ENCODE measurements at places on chromosomes 16 and 17.
A peak's percentile ranks its signal among the peaks of the same experiment; 100 is the strongest.

DNA sequence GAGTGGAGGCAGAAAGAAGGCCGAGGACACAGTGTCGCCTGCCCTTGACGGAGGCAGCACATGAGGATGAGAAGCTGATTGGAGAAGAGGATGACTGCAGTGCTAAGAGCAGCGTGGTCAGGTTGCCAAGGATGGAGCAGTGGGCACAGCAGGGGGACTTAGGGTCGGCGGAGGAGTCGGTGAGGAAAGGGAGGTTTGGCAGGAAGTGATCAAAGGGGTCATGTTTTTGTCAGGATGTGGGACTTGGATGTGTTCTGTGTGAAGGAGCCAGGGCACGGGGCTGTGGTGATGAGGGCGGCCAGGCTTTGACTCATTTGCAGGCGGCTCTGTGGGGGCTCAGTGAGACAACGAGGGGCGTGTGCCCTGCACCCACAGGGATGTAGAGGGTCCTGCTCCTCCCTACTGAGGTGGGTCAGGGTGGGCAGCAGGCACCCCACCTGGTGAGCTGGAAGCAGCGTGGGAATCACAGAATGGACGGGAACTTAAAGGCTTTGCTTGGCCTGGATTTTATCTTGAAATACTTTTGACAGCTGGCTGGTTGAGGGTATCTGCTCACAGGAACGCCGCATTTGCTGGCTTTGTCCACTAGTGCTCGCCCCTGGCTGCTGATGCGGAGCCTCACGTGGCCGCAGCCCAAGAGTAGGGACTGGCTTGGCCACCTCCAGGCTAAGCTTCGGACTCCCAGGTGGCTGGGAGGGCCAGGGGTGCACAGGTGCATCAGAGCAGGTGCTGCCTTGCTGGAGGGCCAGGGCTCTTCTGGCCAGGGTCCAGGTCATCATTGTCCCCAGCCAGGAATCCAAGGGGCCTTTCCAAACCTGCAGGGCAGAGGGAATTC is 6.0 kb downstream of the MPG start:
- peak; percentile 60 for DNase-seq

- no peak for DNase-seq
These were observed 32.2 kb downstream of the HSD17B2 start for GRCh38 chr16:82067042-82067803.

DNA sequence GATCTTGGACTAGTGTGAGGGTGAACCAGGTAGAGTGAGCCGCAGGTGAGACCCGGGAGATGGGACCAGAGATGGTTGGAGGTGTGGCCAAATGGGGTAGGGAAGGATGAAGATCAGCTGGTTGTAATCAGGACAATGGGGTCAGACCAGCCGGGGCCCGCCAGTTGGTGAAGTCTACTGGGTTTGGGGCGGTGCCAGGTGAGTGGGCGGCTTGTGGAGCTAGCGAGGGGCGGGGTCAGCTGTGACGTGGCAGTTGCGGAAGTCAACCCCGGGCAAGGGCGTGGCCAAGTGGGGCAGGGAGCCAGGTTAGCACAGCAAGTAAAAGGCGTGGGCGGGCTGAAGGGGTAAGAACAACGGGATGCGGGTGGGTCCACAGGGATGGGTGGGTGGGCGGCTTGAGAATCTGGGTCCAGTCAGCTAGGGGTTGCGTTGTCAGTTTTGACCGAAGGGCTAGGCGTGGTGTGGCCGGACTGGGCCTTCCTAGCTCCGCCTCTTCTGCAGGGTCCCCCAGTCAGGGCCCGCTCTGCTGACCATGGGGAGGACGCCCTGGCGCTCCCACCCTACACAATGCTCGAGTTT is 25.5 kb upstream of the ALKBH5 start:
- peak; percentile 88 for DNase-seq

DNA sequence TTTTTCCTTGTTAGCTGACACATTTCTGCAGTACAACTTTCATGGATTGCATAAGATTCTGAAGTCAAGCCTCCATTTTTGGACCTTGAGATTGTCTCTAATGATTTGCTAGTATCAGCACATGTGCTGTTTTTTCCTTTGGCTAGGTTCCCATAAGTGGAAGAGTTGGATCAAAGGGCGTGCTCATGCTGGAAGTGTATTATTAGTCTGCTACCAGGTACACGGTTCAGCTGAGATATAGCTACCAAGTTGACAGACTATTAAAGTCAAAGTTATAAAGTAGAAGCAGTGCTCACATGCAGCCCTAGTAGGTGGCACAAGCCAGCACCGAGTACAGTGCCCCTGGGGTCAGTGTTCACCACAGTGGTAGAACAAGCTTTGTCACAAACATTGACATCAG is 3.2 kb downstream of the FAHD1 start:
- DNase-seq, result no peak

DNA sequence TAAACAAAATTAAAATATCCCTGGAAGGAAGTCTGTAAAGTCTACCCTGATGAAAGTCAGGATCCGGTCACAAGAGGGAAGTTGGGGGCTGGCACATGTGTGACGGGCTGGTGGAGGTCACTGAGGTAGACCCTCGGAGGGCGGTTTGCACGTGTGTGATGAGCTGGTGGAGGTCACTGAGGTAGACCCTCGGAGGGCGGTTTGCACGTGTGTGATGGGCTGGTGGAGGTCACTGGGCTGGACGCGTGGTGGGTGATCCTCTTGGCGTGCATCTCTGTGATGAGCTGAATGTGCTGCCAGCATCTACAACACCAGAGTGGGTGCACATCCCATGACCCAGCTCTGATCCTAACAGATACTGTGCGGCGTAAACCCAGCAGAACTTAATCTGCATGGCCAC is 43.7 kb upstream of the METRNL start:
- no peak for DNase-seq

DNA sequence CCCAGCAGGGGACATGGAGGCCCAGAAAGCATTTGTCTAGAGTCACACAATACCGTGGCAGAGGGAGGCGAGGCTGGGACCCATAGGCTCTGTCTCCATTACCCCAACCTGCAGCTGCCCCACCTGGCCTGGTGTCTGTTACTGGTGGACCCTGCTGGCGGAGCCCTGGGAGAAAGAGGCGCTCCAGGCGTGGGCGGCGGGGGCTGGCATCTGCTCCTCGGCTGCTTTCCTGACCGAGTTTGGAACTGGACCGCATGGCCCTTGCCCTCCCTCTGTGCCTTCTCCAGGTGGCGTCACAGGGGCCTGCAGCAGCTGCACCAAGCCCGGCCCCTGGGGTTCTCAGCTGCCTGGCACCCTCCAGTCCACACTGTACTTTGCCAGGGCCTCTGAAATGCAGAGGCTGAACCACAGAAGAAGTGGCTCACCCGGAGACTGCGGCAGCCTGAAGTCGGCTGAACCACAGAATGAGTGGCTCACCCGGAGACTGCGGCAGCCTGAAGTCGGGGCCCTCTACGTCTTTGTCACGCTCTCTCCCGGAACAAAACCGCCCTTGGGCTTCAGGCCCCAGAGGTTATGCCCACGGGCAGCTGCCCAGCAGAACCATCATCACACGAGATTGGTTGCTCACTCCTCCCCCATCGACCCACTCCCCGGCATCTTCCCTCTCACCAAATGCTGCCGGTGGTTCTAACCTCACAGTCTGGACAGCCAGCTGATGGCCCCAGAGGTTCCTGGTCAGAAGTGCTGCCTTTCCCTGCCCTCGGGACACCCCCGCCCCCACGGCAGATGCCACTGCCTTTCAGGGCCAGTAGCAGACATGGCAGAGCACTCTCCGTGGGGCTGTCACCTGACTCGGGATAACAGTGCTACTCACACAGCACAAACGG is 20.2 kb downstream of the CBFA2T3 start:
- no peak for DNase-seq

- DNase-seq, result peak; percentile 67
These were observed 6.3 kb downstream of the VWA3A start for GRCh38 chr16:22098405-22099255.

DNA sequence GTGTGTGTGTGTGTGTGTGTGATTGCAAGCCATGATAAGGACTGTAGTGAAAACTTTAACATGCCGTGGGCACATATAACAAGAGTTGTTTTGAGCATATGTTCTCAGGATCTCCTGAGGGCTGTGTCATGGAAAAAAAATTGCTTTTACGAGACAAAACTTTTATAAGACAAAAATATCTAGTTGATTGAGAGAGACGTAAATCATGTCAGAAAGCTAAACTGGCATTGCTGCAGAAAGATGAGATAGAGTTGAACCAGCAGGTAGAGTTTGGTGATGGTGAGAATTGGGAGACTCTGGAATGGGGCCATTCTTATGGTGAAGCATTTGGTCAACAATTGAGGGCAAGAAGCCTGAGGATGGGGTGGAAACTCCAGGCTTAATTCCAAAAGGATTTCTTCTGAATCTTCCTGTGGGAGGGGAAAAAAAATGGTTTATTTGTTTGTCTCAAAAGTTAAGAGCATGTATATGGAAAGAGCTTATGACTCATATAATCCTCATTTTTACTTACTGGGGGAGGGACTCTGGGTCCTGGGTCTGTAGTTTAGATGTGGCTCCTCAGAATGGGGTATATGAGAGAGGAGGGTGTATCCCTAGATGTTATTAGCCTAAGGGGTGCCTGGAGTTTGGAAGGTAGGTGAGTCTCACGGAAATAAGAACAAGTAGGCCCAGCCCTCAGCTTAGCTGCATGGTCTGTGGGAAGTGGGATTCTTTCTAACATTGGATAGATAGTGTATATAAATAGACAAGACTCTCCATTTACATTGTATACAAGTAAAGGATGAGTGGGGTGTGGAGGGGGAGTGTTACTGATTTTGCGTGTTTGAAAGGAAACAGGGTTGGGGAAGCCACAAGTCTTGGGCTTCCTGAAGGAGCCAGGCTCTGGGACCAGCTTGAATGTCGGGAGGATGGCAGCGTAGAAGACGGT is 7.1 kb downstream of the MINK1 start:
- no peak for DNase-seq

GRCh38 chr16:72783716-72784318 is 264.1 kb downstream of the ZFHX3 start:
- DNase-seq, result no peak

DNA sequence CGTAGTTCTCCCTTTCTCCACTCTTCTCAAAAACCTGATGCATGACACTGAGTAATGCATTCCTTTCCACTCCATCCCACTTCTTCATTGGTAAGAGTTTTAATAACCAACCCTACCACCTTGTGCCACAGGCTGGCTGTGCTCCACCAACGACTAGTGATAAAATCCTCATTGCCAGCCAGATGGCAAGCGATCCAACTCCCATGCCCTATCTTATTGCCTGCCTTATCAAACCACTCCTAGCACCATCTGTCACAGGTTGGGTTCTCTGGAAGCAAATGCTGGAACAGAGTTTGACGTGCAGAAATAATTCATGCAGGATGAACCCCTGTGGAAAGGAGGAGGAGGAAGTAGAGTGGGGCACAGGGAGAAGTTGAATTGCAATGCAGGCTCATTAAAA is 99.5 kb downstream of the CHD9NB start:
- no peak for DNase-seq

DNA sequence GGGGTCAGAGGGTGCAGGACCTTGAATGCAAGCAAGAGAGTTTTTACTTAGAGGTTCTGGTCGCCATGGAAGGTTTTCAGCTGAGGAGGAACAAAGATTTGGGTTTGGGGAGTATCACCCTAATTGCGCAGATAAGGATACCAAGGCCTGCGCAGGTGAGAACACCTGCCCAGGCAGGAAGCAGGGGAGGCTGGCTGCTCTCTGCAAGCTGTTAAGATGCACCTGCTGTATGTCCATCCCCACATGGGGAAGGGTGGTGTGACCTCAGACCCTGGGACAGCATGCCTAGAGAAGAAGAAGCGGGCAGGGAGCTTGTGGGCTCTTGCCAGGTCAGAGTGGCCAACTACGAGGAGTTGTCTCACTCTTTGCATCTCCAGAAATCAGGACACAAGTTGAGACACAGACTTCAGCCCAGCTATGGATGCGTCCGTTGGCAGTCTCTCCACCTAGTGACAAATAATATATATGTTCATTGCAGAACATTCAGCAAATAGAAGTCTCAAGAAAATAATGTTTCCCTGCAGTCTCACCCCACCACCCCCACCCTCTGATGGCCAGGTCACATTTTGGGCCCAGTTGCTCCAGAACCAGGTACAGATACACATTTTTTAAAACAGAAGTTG is 77.7 kb downstream of the SREBF1 start:
- peak; percentile 30 for DNase-seq

- DNase-seq, result no peak
These were observed 102.1 kb upstream of the CHMP6 start for GRCh38 chr17:80889231-80890195.

DNA sequence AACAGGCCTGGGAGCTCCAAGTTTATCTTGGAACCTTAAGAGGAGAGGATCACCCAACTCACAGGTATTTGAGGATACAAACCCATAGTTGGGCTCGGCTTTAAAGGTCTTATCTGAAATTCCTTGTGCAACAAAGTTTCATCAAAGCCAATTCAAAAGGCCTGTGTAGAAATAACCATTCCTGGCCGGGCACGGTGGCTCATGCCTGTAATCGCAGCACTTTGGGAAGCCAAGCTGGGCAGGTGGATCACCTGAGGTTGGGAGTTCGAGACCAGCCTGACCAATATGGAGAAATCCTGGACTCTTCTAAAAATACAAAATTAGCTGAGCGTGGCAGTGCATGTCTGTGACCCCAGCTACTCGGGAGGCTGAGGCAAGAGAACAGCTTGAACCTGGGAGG is 28.7 kb downstream of the C16orf54 start:
- DNase-seq, result no peak
